Immature natural killer cell (primary cell): ENCODE measurements at places on chromosomes 1 and 21.
A peak's percentile ranks its signal among the peaks of the same experiment; 100 is the strongest.

- DNase-seq = peak; percentile 77
These were observed at the start of gene SYTL1 for GRCh38 chr1:27341525-27342252. Gene SYTL1, plus strand, starts transcription at chr1:27342022. Its CDS starts 3,313 bp downstream, at chr1:27345335.

DNA sequence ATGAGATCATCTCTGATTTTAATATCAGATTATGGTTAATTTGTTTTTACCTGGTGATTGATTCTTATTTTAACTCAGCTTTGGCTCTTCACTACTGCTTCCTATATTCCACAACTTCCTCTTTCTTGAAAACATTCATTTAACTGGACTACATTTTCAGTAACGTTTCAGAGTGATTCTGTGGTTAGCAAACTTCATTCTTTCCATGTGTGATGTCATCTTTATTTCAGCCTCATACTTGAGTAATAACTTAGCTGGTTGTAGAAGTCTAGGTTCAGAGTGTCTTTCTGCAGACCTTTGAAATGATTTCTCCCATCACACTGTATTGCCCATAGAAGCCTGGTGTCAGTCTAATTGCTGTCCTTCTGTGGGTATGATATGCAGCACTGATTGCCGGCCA is 36.0 kb upstream of the SLC35F3 start:
- DNase-seq = no peak

DNA sequence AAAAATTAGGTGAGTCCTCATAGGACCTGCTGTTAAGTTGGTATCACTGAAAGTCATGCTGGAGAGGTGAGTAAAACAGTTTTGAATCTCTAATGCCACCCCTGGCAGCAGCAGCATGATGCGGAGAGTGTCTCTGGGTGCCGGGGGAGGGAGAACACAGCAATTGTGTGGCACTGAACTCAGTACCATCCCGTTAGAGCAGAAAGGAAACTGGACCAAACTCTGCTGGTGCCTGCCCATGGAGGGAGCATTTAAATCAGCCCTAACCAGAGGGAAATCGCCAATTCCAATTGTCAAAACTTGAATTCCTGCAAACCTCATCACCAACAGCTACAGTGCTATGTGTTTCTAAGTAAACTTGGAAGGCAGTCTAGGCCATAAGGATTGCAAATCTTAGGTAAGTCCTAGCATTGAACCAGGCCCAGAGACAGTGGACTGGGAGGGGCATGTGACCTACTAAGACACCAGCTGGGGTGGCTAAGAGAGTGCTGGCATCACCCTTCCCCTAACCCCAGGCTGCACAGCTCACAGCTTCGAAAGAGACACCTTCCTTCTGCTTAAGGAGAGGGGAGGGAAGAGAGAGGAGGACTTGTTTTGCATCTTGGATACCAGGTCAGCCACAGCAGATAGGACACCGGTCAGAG is 30.0 kb downstream of the CD53 start:
- DNase-seq = no peak

DNA sequence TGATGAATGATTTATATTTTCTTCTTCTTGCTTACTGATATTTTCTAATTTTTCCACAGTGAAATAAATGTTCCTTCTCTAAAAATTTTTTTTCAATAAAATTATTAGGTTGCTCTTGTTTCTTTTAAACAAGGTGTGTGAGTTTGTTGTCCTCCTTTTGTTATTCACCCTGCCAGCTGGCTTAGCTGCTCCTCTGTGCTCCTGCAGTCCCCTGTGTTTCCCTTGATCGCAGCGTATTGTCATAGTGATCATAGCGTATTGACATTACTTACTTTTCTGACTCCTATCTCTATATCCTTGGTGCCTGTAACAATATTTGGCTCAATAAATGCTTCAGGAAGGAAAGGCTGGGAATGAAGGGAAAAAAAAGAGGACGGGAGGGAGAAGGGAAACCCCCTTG is 24.9 kb upstream of the PODN start:
- DNase-seq = no peak

DNA sequence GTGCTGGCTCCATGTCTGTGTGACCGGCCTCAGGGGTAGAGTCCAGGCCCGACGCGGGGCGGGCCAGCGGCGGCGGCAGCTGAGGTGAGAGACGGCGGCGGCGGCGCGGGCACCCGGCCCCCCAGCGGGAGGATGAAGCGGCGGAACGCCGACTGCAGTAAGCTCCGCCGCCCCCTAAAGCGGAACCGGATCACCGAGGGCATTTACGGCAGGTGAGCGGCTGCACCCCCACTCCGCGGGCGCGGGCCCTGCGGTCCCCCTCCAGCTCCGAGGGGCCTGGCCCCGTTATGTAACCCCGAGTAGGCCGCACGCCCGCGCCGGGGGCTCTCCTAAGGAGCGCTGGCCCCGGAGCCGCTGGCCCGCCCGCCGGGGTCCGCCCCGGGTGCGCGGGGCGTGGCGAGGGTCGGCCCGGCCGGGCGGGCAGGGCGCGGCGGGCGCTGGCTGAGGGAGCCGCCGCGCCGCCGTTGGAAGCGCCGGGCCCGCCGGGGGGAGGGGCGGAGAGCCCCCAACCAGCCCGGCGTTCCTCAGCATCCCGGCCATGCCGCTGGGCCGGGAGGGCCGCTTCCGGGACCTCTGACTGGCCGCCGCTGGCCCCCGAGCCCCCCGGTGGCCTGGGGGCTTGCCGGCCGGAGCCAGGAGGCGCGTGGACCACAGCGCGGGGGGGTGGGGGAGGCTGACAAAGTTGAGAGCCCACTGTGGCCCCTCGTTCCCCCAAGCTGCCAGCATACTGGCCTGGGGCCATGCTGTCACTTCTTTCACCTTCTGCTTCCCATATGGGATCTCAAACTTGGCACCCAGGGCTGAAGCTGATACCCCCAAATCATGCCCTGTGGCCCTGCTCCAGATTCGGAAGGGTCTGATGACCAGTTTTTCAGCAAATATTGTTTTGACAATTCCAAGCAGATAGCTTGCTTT is 527 bp downstream of the MACO1 start:
- no peak for DNase-seq

DNA sequence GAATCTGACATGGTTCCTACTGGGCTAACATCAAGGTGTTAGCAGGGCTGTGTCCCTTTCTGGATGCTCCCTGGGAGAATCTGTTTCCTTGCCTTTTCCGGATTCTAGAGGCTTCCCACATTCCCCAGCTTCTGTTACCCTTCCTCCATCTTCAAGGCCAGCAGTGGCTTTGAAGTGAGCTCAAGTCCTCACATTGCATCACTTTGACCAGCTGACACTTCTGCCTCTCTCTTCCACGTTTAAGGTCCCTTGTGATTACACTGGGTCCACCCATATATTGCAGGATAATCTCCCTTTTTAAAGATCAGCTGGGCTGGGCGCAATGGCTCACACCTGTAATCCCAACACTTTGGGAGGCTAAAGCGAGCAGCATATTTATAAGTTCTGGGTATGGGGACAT is 33.1 kb downstream of the CNST start:
- no peak for DNase-seq

- DNase-seq = no peak
These were observed 639.3 kb downstream of the PTPRU start for GRCh38 chr1:29875557-29876028.

DNA sequence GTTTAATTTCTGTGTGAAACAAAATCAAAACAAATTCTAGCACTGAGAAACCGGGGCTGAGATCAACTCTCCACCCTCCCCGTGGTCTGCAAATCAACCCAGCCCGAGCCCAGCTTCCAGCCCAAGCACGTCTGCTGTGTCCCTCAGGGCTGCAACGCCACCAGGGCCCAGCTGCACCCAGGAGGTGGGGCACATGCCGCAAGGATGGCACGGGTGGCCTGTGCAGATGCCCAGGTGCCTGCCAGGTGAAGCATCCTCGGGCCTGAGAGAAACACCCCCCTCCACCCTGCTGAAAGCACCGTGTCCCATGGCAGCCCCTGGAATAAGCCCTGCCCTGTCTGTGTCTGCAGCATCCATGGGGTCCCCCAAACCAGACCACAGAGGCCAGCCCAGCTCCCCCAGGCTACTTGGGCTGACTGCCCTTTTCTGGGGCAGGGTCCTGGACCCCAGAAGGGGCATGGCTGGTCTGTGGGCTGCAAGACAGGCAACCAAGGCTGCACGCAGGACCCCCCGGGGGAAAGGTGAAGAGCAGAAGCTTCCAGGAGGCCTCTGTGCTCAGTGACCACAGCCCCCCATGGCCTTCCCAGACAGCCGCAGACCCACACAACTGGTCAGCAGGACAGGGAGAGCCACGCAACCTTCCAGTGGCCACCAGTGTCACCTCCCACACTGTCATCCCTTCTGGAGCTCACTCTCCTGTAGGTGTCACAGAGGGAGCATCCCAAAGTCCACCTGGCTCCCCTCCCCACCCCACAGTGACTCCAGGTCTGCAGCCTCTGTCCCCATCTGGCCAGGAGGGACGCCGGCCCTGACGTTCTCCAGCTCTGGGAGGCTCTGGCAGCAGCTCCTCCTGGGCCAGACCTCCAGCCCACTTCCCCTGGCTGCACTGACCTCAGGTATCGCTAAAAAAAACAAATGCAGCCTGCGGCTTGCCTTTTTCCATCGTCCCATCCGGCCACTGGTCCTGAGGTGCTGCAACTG is 7.7 kb downstream of the WNT9A start:
- DNase-seq = no peak

GRCh38 chr1:36350659-36351226 is 27.3 kb upstream of the EVA1B start:
- peak; percentile 24 for DNase-seq
